ENCODE measurements at places on chromosomes 3 and 15.

DNA sequence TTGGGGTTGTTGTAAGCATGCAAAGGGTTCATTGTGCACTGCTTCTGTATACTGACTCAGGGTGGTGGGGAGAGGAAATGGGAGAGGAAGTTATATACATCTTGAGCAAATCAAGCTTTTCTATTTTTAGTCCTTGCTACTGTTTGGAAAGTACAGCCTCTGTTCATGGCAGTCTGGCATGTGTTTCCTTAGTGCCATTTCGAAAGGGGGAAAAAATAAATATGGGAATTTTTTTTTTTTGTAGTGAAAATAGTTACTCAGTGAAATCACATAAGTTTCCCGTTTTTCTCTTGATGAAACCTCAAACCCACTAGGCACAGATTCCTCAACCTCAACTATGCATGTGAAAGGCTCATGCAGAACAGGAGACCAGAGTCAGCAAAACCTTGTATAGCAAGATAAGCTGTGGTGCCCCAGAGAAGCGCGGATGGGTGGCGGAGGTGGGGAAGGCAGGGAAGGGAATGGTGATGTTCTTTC, 353.3 kb downstream of the LPP start:
- peak; percentile 92 for ATAC-seq

GRCh38 chr15:56805466-56806147, 72.3 kb upstream of the ZNF280D start:
- ATAC-seq: peak; percentile 96

DNA sequence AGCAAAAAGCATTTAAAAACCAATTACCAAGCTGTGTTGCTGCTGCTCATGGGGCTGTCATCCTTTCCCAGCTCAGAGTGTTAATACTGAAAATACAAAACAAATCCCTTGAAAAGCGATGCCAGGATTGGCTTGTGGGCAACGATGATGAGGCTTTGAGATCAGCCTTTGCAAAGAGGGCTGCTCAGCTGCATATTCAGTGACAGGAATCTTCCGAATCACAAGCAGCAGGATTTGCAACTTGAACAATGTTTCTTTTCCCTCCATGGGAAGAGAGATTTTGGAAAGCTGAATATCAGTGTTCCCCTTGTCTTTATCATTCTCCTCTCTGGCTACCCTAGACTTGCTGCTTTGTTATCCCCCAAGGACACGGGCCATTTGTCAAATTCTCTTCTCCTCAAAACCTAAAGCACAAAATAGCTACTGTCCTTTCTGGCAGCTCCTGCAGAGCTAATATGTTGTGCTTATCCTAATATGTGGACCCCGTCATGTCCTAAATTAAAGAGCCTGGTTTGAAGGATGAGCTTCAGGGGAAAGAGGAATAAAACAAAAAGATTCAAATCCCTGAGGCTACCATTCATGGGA, 375.8 kb downstream of the GAP43 start:
- no peak for ATAC-seq

- no peak for ATAC-seq
These were observed 197.3 kb downstream of the FHIT start for GRCh38 chr3:61053781-61054496.

DNA sequence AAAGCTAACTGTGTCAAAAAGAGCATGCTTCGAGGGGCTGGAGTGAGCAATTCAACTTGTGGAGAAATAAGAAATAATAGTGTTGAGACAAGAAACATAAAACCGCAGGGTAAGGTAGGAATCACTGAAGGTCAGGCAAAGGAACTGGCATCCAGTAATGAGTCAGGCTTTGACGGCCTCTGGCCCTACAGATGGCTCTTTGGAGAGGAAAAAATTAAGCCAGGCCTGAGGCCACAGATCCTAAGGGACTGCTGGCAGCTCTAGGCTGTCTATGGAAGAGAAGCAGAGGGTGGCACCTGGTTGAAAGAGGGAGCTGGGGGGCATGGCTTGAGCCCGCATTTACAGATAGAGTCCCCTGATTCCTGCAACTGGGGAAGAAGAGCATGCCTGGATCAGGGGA, 28.6 kb upstream of the ZSCAN2 start:
- ATAC-seq: no peak

DNA sequence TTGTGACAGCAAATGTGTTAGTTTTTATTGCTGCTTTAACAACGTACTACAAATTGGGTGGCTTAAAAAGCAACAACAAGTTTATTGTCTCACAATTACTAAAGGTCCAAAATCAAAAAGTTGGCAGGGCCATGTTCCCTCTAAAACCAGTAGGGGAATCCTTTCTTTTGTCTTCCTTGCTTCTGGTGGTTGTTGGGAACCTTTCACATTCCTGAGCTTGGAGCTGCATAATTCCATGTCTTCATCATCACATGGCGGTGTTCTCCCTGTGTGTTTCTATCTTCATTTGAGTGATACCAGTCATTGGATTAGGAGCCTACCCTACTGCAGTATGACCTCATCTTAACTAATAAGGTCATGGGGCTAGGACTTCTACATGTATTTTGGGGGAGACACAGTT, 7.4 kb downstream of the SPRED1 start:
- no peak for ATAC-seq

DNA sequence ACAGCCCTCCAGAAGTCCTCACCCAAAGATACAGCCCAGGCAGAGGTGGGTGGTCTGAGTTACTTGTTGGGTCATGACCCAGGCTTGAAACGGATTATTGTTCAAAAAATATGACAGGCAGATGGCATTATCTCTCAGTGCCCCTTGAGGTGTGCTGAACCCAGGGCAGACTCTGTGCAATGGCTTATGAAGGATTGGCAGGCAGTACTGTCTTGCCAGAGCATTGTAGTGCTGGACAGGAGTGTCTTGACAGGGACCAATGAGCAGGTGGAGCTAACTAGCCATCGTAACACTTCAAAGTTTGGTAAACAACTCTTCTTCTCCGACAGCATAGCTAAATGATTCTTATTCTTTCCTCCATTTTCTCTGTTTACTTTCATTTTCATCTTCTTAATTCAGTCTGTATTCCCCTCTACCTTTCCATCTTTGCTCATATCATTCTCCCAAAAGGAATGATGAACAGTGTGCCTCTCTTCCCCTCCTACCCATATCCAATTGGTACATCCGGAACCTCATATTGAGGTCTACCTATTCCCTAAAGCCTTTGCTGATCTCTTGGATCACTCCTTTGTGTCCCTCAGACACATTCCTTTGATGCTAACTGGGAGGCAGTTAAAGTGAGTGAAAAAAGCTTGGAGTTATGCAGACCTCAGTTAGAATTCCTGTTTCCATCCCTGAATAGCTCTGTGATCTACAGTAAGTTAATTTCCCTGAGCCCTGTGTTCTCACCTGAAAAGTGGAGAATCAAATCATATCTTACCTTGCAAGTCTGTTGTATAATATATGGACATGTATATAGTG, 2.6 kb upstream of the IL20RB start:
- peak; percentile 66 for ATAC-seq

DNA sequence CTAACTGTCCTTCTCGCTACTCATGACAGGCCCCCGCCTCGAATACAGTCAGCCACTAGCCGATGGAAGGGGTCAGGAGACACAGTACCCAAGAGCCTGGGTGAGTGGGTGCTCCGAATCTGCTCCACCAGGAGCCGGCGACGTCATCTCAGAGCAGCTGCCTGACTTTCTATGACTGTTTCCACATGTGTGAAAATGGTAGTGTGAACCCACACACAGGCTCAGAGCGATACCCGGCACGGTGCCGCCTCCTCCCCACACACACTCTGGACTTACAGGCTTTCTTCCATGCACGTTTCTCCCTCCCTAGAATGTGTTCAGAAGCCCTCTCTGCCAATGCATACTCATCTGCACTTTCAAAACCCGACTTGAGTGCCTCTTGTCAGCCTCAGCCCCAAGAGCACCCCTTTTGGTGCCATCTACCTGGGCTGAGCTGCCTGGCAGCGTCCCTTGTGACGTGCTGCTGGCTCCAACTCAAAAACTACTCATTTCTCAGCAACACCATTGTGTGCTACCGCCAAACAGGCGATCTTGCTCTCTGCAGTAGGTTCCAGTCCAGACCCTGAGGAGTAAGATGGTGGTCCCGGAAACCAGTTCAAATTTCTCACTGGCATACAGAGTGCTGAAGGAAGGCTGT, 29.7 kb downstream of the VGLL4 start:
- no peak for ATAC-seq

DNA sequence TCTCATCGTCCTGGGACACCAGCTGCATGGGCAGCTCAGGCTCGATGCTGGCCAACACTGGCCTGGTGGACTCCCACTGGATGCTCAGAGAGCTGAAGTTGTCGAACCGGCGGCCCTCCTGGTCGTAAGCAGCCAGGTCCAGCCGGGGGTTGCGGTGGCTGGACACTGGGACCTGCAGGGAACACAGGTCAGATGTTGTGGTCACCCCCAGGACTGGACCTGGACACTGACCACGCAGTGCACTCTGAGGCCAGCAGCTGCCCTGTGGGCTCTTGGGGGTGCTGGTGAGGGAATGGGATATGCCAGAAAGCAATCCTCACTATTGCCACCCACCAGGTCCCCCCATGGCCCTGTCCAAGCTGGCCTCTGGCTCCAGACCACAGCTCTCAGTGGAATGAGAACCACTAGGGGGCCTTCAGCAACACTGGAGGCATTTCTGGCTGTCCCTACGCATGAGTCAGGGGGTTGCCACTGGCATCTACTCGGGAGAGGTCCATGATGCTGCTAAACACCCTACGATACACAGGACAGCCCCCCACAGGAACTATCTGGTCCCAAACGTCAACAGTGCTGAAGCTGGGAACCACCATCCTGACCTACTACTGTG, 66.1 kb downstream of the NUP210 start:
- ATAC-seq: peak; percentile 58

- ATAC-seq: no peak
These were observed 8.9 kb downstream of the GYG1 start for GRCh38 chr3:149000206-149000745.

GRCh38 chr3:32612547-32612946, 41.9 kb upstream of the DYNC1LI1 start:
- ATAC-seq: no peak

GRCh38 chr3:60855250-60855649, 396.0 kb downstream of the FHIT start:
- no peak for ATAC-seq

DNA sequence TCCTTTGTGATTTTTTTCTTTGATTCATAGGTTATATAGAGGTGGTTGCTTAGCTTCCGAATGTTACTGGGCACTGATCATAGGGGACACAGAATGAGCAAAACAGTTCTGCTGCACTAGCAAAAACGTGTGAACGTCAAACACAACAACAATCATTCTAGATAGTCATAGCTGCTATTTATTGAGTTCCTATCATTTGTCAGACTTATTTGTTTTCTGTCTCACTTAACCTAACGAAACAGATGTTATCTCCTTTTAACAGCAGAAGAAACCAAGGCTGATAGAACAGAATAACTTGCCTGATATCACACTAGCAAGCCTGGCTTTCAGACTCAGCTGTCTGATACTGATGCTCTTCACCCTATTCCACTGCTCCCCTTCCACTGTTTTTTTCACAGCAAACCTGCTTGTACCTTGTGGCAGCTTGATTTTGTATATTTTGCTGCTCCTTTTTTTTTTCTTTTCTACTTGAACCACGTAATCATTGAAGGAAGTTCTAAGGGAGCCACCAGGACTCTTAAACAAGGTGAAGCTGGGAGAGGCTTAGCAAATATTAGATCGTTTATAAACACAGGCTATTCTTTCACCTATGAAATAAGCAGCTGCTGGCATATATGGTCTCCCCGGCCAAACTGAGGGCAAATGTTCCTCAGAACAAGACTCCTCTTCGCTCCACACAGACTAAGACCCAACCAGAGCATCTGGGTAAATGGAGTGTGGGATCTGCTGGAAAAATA, 78.8 kb downstream of the MCF2L2 start:
- no peak for ATAC-seq

- no peak for ATAC-seq
These were observed 499.0 kb upstream of the ATP11B start for GRCh38 chr3:182294256-182294655.

- ATAC-seq: no peak
These were observed 36.2 kb downstream of the CDCP1 start for GRCh38 chr3:45109771-45110508.

DNA sequence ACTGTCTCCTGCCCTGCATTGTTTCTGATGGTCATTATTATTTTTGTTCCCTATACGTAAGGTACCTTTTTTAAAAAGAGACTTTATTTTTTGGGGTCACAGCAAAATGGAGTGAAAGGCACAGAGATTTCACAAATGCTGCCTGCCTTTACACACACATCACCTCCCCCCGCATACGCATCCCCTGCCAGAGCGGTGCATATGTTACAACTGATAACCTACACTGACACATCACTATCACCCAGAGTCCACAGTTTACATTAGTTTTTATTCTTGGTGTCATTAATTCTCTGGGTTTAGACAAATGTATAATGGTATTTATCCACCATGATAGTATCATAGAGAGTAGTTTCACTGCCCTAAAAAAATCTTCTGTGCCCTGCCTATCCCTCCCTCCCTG, 43.6 kb upstream of the KLF13 start:
- ATAC-seq: no peak

- no peak for ATAC-seq
These were observed 74.6 kb downstream of the CERS3 start for GRCh38 chr15:100454148-100454547.

DNA sequence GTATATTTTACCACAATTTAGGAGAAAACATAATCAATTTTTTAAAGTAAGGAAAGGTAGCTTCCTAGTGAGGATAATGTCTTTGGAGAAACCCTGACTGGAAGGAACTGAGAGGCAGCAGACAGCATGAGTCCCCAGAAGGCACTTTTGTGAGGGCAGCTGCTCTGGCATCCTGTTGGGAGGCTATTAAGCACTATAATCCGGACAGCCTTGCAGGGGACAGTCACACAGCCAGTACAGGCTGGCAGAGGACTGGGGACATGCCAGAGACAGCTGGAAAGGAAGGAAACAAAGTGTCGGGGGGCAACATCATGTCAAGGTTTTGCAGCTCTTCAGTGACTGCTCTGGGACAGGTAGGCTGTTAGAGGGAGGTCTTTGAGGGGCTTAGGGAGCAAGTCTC, 15.7 kb downstream of the ACAN start:
- ATAC-seq: no peak

- ATAC-seq: peak; percentile 90
These were observed 135.6 kb upstream of the STAC start for GRCh38 chr3:36244728-36245127.

DNA sequence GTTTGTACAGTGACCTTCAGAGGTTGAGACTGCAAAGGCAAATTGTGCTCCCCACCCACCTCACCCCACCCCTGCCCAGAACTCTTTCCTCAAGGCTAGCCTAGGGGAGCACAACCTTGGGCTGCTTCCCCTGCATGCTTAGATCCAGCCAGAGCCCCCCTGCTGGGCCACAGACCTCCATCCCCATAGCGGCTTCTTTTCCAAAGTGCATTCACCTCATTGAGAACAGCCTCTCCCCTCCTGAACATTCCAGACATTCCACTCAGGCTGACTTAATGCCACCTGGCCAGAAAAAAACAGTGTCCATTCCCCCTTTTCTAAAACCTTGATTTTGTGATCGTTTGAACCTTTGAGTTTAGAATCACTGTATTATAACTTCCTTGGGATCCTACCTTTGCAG, 124.4 kb upstream of the TOPAZ1 start:
- no peak for ATAC-seq

GRCh38 chr15:90351479-90352106, 491 bp upstream of the ZNF774 start:
- ATAC-seq: peak; percentile 56
